Calu3 (cell line): ENCODE measurements at places on chromosomes 16 and 17. TPM values are rescaled to one million over a fixed set of nuclear protein-coding genes. Genes with fewer than 3 reads are reported as not detected.

The GAST gene
- not detected in 2 replicates for total RNA-seq

The AATK gene
- total RNA-seq: 0.71 TPM in 1 of 2 replicates, not detected in the other

The CEMP1 gene
- total RNA-seq: 0.86 and 0.90 TPM in 2 replicates

The CCL16 gene
- total RNA-seq: not detected in 2 replicates
